ENCODE measurements at places on chromosomes 5 and 9.

- no peak for DNase-seq
These were observed 136.7 kb downstream of the RGS3 start for GRCh38 chr9:113600023-113600823.

GRCh38 chr9:99259231-99259918 is 37.3 kb downstream of the SEC61B start:
- no peak for DNase-seq

- no peak for DNase-seq
These were observed 35.9 kb downstream of the FOXI1 start for GRCh38 chr5:170141636-170142035.

DNA sequence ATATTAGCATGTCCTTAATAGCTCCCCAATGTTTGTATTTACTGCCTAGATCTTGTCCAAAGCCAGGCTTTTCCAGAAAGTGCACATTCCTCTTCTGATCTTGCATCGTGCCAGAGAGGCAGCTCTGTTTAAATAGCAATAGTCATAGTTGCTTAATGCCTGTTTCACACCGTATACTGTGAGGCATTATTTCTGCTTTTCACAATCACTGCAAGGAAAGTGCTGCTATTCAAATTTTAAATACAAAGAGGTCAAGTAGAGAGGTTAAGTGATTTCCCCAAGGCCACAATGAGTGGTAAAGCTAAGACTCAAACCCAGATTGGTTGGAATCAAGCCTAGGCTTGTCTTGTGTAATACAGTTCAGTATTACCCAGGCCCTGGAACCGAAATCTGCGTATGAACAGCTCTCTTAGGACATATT is 153.6 kb downstream of the SNX18 start:
- no peak for DNase-seq

DNA sequence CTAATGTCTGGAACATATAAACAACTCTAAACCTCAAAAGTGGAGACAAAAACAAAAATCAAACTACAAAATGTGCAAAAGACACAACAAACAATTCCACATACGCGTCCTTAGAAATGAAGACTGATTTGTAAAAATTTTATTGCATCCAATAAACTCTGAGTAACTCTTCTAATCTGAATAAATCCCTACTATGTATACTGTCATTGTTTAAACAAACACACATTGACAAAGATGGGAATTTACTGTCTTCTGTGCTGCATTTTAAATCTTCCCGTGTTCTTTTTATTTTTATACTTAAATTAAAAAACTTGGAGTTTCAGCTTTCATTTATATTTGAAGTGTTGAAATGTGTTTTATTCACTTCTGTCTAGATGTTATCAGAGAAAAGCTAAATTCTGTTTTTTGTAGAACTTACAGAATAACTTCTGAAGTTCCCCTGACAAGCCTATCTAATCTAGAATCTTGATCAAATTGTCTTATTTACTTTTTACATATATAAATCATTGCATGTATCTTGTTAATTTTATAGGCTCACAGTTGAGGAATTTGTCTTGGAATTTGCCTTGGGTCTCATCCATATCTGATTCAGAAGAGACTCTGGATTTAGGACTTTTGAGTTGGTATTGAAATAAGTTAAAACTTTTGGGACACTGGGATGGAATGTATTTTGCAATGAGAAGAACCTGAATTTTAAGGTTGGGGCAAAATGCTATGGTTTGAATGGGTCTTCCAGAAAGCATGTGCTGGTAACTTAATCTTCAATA is 2064.4 kb upstream of the C9orf72 start:
- DNase-seq, result no peak

DNA sequence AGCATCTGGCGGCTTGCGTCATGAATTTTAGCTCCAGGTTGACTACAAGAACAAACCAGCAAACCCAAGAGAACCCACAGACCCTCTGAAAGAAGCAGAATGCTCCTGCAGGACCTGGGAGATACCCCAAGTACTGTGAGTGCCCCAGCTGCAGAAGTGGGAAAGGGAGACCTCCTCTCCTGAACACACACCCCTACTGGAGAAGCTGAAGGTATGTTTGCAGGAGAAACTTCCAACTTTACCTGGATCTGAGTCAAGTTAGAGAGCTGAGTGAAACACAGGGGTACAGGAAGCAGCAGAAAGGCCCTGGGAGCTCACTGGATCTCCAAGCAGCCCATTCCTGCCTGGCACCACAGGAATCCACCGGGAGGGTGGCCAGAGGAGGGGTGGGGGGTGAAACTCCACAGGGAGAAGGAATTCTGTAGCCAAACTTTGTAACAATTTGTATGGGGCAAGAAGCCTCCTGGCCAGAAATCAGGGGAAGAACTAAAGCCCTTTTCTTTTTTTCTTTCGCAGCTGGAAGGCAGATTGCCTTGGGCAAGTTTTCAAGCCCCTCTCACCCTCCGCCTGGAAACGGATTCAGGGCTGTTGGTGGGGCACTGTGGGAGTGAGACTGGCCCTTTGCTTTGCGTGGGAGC is 576.2 kb downstream of the BNC2 start:
- no peak for DNase-seq

DNA sequence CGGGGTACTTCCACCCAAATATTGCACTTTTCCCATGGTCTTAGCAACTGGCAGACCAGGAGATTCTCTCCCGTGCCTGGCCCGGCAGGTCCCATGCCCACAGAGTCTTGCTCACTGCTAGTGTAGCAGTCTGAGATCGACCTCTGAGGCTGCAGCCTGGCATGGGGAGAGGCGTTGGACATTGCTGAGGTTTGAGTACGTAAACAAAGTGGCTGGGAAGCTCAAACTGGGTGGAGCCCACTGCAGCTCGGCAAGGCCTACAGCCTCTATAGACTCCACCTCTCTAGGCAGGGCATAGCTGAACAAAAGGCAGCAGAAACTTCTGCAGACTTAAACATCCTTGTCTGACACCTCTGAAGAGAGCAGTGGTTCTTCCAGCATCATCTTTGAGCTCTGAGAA is 40.1 kb upstream of the EBF1 start:
- DNase-seq, result no peak

DNA sequence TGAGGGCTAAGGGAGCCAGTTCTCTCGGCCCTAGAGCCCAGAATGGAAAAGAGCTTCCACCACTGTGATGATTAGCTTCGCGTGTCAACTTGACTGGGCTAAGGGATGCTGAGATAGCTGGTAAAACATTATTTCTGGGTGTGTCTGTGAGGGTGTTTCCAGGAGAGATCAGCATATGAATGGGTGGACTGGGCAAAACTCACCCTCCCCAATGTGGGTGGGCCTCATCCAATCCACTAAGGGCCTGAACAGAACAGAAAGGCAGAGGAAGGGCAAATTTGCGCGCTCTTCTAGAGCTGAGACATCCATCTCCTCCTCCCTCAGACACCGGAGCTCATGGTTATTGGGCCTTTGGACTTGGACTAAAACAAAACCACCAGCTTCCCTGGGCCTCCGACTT is 20.9 kb upstream of the AKNA start:
- DNase-seq, result no peak

- DNase-seq, result no peak
These were observed 32.6 kb upstream of the ANXA1 start for GRCh38 chr9:73118898-73119554.

DNA sequence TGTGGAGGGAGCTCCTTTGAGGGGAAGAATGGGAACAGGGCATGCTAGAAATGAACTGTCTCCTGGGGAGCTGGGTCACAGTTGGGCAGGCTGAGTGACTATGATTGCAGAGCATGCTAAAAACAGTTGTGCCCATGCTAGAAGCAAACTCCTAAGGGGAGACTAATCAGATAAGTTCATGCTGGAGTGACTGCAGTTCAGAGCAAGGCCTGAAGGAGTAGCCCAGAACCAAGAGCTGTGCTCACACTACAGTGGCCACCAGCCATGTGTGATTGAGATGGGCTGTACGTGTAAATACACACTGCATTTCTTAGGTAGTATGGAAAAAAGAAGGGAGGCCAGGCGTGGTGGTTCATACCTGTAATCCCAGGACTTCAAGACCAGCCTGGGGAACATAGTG is 10.3 kb upstream of the AK1 start:
- no peak for DNase-seq

DNA sequence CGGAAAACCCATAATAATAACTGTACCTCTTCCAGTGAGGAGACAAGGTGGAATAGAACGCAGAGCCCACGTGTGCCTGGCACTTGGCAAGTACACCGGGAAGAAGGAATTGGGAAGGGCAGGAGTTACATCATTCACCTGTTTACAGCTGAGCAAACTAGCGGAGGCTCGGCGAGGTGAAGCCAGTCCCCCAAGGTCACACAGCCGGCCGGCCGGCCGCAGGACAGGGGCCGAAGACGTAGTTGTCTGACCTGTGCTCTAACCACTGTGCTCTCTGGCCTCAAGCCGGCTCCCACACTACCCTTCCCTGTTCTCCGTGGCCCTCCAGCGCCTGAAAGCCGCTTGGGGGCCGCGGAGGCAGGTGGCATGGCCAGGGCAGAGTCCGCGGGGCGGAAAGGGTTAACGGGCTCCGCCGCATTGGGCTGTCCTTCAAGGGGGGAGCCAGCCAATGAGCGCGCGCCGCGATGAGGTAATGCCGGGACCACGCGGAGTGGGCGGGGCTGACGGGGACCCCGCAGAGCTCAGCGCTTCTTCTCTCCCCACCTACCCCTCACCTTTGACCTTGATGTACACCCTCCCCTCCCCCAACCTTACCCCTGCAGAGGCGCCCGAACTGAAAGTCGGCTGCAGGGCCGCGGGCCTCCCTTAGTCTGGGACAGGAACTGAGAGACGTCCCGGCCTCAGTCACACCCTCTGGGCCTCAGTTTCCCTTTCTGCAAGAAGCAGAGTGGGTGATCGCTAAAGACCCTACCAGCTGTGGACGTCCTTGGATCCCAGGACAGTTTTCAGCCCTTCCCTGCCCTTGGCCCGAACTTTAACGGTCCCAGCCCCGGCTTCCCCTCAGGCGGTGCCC is 125.1 kb downstream of the C9orf50 start:
- DNase-seq, result peak; percentile 73

DNA sequence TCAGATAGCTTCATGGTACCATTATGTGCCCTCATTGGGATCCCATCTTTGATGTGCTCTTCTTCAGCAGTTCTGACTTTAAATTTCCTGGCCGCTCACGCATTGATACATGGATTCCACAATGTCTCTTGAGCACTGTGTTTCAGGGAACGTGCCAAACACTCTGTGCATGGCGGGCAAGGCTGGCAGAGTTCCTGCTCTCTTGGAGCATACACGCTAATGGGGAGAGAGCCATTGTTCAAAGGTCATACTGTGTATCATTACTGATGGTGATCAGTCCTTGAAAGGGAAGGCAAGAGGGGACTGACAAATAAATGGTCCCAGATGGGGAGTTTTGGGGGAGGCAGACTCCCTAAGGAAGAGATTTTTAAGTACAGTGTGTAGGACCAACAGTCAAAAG is 52.3 kb downstream of the AMBP start:
- no peak for DNase-seq

DNA sequence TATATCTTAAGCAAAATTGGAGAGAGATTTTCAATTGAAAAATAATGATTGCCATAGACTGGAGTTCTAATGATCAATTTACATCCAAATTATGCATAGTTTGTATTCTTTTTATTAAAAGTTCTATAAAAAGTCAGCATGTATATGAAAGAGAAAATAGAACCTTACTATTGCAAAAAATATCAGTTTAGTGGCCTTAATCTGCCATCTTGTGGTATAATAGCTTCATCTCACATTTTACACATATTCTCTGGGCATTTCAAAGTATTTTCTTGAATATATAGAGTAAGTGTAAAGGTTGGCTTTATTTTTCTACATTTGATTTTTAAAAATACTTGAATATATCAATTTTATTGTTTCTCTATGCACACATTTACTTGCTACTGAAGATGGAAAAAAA is 1858.6 kb upstream of the CDH9 start:
- DNase-seq, result no peak

- DNase-seq, result no peak
These were observed 647.3 kb downstream of the BRINP1 start for GRCh38 chr9:118721923-118722322.

DNA sequence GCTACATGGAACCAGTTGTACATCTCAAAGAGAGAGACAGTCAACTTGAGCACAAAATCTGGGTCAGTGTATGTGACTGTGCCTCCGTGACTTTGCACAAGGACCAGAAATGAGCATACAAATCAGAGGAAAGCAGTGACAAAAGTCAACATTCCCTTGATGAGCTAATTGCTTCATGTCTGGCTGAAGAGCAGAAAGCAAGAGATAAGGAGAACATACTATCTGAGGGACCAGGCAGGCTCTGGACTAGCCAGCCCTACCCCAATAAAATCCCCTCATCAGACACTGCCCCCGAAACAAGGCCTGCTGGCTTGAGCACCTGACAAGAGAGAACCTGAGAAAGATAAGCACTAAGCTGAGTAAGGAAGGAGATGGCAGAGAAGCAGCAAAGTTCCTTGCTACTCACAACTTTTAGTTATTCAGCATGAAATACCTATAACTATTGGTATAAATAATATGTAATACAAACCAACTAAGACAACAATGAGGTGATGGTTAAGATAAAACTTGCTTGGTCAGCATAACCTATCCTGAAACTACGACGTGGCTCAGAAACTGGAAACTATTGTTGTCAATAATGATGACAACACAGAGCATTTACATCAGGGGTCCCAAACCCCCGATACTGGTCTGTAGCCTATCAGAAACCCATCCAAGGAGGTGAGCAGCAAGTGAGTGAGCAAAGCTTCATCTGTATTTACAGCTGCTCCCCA is 9.5 kb downstream of the SIL1 start:
- DNase-seq, result no peak

DNA sequence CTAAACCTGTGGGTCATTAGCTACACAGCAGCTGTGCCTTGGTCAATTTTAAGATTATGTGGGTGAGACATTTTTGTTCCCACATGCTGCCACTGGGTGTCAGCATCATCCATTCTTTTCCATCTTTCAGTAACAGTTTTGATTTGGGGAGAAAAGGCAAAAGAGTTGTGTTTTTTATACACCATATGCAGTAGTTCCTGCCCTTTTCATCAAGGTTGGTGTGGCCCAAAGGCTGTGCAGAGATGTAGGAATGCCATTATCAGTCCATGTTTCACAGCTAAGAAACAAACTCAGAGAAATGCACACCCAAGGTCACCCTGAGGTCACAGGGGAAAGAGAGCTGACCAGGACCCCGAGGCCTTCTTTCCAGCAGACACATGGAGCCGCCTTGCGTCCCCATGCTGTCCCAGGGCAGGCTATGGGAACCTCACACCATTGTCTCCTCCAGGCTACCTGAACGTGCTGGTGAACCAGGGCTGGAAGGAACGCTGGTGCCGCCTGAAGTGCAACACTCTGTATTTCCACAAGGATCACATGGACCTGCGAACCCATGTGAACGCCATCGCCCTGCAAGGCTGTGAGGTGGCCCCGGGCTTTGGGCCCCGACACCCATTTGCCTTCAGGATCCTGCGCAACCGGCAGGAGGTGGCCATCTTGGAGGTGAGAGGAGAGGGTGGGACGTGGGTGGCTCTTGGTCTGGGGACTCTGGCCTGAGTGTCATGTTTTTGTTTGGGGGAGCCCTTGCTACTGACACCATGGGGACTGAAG is 27.8 kb upstream of the GRPEL2 start:
- no peak for DNase-seq

- DNase-seq, result no peak
These were observed 6.1 kb downstream of the ORM2 start for GRCh38 chr9:114335745-114336144.

GRCh38 chr5:67383451-67383850 is 186.9 kb upstream of the CD180 start:
- DNase-seq, result no peak

- no peak for DNase-seq
These were observed 140.1 kb upstream of the NR3C1 start for GRCh38 chr5:143543358-143544255.
